ENCODE measurements at places on chromosomes 5 and 9.

DNA sequence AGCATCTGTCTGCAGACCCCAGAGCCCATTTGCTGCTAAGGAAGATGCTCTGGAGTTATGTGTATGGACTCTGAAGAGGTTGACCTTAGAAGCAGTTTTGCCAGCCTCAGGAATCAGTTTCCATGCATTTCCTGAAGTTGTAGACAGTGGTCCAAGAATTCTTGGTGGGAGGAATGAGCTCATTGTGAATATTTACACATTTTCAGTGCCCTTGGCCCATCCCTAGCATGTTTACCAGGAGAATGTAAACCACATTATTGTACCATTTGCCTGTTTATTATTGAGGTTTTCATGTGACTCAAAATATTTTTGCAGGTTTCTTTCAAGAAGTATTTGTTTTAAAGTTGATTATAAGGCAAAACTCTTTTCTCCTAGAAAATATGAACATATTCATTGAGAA lies 93.8 kb downstream of the NXNL2 start:
- DNase-seq: no peak

DNA sequence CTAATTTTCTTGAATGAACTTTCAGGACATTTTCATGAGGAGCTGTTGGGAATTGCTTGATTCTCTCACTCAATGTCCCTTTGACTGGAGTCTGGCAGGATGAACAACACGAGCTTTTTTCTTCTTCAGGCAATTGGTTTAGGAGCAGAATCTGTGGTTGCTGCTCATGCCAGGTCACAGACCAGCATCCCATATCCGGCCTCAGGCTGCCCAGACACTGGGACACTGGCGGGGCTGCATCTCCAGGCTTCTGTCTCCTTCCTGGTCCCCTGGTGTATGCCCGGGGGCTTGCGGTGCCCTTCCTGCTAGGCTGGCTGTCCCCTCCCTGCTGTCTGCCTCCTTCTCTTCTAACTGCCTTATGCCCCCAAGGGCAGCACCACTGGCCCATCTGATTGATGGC lies 311.5 kb upstream of the DAP start:
- DNase-seq: no peak

- DNase-seq: no peak
Observed at GRCh38 chr5:139296862-139297326, 3.4 kb downstream of the MATR3 start.

DNA sequence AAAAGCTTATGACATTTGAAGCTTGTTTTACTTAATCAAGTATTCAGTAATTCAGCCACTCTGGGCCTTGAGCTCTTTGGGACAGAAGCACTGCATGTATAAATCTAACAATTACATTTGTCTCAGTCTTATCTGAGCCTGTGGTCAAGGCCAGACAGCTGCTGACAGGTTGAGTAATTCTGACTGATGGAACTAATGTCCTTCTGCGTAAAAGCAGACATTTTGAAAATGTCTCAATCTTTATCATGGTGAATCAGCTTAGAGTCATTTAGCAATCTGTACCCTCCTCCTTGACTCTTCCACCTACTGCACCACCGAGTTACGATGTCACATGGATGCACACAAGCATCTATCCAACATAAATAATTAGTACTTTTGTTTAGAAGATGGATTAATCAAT lies 400.0 kb downstream of the ARRDC3 start:
- no peak for DNase-seq

- no peak for DNase-seq
Observed at GRCh38 chr9:116087751-116088194, 65.8 kb upstream of the PAPPA start.

- DNase-seq: no peak
Observed at GRCh38 chr5:39323542-39323941, 40.8 kb downstream of the C9 start.

- no peak for DNase-seq
Observed at GRCh38 chr5:122864400-122864799, 19.0 kb downstream of the SNX24 start.

DNA sequence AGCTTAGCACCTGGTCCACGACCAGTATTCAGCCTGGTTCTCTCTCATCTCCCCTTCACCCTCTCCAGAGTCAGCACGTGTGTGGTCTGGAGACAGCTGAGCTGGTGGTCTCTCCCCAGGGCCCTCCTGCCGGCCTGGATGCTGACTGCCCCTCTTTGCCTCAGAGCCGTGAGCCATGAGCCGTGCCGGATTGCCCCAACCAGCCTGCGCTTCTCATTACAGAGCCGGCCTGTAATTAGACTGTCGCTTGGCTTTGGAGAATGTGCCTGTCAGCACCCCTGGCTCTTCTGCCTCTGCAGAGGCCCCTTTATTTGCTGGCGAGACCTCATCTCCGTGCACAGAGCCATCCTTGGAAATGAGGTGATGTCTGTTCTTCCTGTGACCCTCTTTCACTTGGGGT lies 118.7 kb upstream of the BOD1 start:
- no peak for DNase-seq

DNA sequence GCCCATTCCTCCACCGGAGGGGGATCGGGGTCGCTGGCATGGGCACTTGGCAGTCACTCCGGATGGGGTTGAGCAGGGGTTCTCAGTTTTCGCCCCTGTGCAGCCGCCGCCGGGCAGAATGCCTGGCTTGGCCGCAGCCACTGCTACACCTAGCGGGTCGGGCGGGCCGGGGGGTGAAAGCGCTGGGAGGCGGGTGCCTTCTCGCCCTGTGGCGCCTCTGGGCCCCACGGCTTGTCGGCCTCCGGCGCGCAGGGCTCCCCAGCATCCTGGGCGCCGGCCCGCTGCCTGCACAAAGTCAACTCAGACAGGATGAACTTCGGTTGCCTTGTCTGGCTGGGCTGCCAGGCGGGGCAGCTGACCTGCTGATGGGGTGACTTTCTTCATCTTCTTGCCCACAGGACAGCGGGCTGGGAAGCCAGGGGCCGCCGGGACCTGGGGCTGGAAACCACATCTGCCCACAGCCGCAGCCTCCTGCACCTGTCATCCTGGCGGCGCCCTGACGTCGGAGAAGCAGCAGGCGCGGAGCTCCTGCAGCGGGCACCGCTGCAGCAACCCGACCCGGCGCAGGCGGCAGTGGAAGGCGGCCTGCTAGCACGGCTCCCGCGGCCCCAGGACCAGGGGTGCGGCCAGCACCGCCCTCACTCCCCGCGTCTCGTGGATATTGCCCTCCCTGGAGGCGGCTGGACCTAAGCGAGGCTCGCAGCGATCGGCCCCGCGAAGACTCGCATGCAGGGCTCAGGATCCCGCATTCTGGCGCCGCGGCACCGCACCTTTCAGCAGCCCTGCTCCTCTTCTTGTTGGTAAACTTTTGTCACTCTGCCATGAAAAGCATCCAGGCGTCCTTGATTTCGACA lies 1.3 kb upstream of the ANKRD18A start:
- DNase-seq: no peak

DNA sequence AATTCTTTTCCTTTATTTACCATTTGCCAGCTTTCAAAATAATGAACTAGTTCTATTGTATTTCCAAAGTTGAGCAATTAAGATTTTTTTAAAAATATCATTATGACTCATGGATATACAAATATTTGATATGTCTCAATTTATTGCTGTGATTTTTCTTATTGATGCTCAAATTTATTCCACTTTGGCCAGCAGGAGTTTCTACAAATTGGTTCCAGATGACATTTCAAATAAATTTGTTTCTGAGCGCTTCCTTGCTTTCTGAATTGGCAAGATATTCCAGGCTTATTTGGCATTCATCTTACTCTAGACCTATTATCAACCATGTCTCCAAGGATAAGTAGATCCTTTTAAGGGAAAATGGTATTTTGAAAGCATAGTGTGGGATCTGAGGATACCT lies 58.5 kb upstream of the TJP2 start:
- no peak for DNase-seq

GRCh38 chr5:74838262-74838661 lies 27.9 kb downstream of the FAM169A start:
- no peak for DNase-seq

DNA sequence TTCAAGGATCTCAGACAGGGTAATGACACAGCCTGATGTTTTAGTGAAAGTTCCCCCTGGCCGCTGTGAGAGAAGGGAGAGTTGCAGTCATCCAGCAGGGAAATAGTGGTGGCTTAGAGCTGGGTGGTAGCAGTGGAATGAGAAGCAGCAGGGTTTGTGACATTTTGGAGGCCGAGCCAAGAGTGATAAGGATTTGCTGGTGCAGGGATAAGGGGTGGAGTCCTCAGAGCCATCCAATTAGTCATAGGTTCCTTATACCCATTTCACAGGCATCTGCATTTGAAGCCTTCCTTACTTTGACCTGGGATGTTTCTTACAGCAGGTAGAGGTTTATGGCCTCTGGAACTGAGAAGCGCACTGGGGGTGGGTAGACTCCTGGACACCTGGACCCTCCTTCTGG lies 12.8 kb downstream of the JADE2 start:
- DNase-seq: no peak

DNA sequence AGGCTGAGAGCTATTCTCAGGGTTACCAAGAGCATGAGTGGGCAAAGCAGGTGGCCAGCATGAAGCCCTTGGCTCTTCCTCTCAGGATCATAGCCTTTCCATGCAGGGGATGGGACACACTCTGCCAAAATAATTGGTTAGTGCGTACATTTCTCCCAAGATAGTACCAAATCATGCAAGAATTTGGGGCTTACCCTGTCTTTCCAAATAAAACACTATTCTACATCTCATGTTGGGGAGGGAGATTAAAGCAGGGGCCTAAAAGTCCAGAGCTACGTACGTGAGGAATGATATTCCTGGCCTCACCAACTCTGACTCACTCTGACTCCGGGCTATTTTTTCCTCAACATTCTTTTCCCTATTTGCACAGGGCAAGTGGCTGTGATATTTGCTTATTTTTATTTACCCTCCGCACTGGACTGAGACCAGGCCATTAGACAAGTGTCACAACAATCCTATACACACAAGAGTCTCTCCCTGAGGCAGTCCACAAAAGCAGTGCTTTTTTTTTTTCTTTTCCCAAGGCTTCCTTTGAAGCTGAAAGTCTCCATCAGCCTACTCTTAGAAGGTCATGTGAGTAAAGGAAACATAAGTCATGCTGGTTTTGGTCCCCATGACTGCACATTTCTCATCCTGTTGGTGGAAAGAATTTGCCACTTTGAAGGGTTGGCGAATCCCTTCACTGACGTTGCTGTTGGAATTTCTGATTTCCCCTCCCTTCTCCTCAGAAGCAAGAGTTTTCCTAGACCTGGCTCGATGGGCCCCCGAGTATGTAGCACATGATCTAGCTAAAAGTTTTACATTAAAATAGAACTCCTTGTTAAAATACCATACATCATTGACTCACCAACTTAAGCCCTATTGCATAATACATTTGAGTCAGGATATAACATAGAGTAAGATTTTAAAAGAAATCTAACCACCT lies 40.0 kb downstream of the TMEM252 start:
- no peak for DNase-seq

GRCh38 chr5:138686668-138687067 lies 66.6 kb upstream of the CTNNA1 start:
- DNase-seq: no peak

DNA sequence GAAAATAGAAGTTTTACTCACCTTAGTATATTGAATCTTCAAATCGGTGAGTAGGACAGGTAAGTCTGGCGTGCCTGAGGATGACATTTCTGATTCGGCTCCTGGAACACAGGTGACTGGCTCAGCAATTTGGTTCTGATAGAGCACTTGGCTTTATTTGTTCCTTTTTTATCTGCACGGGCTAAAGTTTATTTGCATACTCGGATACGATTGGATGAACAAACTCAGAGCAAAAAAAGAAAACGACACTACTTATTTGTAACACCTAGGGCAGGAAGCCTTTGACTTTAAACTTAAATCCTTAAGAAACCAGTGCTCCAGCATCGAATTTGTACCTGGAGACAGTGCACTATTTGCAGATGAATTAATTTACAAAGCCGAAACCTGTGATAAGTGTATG lies at the start of gene ALDH1A1:
TSS of gene ALDH1A1 (minus strand) at position 140 of the 400 bp plus-strand sequence. CDS start at position 87, 53 bp downstream.
- DNase-seq: no peak

DNA sequence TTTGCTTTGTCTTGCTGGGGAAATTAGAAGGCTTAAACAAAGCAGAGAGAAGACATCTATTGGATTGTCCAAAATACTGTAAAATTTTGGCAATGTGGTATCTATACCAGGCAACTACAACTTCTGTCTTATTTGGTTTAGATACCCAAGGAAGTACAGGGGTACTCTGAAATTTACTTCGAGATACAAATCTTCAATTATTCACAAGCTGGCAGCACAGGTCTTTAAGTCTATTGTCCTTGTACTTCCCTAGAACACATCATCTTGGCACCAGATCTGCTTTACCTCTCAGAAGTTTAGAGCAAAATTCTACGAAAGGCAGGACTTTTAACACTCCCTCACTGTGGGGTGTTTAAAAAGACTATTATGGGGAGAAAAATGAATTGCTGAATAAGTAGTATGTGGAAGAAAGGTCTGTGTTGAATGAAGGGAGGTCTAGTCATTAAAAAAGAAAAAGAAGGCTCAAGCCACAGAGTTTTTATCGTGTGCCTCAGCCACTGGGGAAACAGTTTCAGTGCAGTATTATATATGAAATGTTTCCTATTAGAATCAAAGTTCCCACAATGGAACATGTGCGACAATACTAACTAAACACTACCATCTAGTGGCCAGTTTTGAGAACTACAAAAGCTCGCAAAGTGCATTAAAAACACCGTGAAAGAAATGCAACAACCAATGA lies 93.7 kb downstream of the PDE4D start:
- no peak for DNase-seq

DNA sequence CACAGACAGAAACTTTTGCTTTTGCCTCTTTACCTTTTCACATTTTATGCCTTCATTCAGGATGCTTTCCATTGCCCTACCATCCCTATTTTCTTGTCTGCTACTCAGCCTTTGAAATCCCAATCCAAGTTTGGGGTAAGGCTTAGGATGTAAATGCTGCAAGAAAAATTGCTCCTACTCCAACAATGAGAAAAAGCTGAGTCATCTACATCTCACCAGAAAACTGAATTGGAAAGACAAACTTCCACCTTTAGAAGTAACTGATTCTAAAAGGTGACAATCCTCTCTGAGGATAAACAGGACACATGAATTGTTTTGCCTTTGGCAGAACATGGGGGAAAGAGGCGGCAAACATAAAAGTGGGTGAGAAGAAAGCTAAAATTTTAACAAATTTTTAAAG lies 295.6 kb downstream of the NR2F1-AS1 start:
- DNase-seq: no peak

DNA sequence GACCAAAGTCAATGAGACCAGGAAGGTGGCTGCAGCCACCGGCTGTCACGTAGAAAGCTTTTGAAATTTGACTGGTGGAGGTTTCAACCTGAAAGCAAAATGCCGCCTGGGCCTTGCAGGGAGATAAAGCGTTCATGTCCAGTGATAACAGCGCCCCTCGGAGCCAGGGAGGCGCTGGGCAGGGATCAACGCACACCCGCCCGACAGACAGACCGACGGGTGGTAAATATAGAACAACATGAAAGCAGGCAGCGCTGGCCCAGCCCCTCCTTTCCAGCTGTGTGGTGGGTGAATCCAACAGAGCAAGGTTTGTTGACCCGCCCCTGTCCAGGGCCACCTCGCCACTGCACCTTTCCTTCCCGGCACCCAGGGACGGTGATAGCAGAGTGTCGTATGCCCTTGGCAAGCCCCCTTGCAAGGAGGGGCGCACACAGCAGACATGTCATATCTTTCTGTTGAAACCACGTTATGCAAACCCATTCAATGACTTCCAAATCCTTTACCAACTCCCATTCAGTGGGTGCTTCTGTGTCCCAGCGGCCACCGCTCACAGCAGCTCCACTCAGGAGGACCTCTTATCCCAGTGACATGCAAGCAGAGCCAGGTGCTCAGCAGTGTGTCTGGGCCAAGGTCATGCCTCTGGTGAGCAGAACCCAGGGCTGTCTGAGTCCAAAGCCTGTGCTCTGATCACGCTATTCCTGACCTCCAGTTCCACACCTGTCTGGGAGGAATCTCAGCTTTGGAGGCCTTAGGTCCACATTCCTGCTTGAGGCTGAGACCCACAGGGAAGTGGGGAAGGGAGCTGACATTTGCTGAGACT lies 38.7 kb downstream of the NKX2-5 start:
- DNase-seq: no peak
